ENCODE measurements at places on chromosomes 13 and 19.

DNA sequence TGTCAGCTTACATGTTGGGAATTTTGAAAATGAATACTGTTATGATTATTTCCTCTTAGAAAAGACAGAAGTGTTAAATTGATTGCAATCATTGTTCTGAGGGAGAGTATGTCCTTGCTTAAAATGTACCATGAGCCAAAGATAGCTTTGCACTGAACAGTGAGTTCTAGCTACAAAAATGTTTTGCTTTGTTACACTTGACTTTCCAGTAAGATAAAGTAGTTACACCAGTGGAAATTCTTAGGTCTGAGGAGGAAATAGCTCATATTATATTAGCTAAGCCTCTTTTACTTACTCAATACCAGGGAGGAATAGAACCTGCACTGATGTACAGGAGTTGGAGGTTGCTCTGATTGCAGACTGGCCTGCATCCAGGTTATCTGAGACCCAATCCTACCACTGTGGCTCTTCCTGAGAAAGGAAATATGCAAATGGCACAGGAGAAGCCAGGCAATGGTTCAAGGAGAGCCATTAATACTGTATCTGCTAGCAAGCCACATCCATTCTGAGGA is 53.0 kb upstream of the FBXL3 start:
- DNase-seq: no peak

DNA sequence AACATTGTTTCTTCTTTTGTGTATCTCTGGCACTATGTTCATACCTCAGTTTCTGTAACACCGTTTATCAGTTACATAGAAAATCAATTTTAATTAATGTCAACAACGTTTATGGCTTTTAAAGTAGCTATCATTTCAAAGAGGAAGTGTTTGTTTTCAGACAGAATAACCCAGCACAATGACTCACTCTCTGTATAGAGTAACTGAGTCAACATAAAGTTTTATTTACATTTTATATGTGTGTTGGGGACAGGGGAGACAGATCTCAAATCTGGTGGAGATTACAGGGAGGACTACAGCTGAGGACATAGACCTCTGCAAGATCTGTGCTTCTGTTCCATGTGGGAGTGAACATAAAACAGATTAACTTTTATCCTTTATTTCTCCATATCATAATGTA is 2590.1 kb downstream of the PCDH9 start:
- DNase-seq: no peak

DNA sequence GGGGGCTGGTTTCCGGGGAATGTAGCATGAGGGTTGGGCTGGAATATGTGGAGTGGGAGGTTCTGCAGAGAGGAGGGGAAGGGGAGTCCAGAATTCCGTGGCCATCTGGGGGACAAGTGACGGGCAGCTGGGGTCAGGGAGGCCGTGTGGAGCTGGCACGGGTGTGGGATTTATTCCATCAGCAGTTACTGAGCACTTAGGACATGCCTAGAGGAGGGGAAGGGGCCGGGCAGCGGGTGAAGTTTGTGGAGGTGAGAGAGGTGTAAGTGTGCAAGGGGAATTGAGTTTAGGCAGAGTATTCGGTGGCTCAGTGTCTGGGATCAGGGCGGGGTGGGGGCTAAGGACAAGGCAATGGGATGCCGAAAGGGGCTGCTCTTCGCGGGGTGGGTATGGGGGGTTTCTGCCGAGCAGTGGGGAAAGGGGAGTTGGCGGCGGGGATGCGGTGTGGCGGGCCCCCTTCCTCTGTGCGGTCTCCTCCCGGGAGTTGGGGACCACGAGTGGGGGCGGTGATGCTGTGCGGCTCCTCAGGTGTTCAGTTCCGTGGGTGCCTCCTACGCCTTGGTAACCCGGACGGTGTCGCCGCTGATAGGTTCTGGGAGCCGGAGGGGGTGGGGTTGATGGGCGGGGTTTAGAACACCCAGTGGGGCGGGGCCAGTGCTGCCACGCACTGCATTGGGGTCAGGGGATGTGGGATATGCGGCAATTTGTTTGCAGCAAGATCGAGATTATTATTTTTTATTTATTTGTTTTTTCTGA is 5.4 kb downstream of the CCDC61 start:
- DNase-seq: peak; percentile 48

DNA sequence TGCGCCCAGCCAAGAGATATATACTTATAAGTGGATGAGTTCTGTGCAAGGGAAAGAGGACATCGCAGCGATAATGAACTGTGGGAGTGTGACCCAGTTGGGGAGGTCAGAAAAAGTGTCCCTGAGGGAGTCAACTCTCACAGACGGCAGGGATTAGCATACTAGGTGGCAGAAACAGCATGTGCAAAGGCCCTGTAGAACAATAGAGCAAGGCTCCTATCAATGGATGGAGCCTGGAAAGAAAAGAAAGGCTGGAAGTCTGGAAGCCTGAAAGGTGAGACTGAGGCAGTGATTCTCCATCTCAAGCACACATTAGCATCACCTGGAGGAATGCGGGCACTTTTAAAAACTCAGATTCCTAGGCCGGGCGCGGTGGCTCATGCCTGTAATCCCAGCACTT is 21.4 kb upstream of the TNFSF14 start:
- no peak for DNase-seq

- no peak for DNase-seq
Measured at GRCh38 chr13:78660495-78660857, 1.5 kb upstream of the OBI1 start.

DNA sequence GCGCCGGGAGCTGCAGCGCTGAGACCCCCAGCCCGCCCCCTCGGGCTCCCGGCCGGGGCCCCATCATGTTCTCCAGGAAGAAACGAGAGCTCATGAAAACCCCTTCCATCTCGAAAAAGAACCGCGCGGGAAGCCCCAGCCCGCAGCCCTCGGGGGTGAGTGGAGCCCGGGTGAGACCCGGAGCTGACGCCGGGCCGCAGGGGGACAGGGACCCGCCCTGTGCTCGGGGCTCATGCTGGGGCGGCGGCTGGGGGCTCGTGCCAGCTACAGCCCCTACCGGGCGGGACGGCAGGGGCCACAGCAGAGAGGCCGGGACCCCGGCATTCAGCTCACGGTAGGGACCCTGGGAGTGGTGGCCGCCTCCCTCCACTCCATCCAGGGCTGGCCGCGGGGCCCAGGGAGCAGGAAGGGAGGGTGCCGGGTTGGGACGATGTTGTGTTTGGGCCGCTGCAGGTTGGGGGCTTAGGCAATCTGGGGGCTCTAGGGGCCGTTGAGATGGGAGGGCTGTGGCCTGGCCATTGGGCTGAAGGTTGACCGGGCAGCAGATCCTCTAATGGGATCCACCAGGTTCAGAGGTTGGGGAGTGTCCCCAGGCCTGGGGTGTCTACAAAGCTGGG is 482 bp downstream of the ARHGAP45 start:
- DNase-seq: peak; percentile 53

DNA sequence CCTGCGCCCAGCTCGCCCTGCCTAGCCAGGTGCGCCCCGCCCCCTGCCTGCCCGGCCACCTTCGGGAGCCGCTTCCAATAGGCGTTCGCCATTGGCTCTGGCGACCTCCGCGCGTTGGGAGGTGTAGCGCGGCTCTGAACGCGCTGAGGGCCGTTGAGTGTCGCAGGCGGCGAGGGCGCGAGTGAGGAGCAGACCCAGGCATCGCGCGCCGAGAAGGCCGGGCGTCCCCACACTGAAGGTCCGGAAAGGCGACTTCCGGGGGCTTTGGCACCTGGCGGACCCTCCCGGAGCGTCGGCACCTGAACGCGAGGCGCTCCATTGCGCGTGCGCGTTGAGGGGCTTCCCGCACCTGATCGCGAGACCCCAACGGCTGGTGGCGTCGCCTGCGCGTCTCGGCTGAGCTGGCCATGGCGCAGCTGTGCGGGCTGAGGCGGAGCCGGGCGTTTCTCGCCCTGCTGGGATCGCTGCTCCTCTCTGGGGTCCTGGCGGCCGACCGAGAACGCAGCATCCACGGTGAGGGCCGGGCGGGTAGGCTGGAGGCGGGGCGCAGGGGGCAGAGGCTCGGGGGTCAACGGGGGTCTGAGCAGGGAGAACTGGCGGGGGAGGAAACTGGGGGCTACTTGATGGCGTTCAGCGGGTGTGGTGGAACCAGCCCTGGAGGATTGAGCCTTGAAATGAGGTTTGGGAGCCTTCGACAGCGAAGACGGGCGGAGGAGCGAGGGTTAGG is at the start of gene SPINT2:
Gene SPINT2, plus strand, starts transcription at position 88 of the 727 bp plus-strand sequence. Its CDS starts 320 bp downstream, at position 408.
- DNase-seq: no peak

DNA sequence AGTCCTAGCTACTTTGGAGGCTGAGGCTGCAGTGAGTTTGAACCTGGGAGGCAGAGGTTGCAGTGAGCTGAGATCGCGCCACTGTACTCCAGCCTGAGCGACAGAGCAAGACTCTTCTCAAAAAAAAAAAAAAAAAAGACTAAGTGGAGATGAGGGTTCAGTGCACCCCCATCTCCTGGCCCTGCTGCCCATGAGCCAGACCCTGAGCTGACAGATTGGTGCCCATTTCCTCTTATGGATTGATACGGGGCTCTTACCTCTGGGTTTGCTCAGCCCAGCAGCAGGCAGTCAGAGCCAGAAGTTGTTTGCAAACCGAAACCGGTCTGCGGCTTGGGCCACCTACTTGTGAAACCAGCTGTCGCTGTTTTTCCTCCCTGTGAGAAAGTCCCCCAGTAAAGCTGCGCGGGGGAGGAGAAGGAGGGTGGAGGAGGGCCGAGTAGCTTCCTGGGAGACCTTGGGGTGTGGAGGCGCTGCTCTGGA is 36.9 kb downstream of the ARRDC2 start:
- DNase-seq: peak; percentile 84

DNA sequence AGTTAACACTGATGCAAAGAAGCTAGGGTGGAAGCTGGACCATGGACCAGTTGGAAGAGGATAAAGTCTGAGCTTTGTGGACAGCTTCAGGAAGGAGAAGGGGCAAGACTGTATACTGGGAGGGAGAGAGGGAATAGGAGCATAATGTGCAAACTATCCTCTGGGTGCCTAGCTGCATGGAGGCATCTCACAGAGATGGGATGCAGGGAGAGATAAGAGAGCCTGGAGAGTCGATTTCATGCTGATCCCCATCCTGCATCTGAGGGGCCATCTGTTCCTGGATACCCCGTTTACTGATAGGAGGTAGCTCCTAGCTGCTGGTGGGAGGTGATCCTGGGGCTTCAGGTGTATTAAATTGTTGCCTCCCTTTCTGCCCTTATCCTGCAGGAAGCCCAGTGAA is 8.8 kb downstream of the CYP4F3 start:
- no peak for DNase-seq

DNA sequence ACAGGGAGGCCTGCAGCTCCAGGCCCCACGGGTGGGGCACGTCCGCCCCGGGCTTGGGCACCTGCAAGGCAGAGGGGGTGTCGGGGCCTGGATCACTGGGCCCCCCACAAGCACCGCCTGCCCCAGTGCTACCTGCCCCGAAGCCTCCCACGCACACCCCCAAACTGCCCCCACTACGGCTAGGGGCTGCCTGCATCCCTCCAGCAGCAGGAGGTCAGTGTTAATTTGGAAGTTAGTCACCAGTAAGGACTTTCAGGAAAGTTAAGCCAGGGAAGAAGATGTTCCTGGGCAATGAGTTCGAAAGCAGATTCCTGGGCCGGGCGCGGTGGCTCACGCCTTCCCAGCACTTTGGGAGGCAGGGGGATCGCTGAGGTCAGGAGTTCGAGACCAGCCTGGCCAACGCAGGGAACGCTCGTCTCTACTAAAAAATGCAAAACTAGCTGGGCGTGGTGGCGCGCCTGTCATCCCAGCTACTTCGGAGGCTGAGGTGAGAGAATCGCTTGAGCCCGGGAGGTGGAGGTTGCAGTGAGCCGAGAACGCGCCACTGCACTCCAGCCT is 5.5 kb downstream of the PEAK3 start:
- DNase-seq: no peak

- no peak for DNase-seq
Measured at GRCh38 chr13:111031531-111031961, 83.6 kb upstream of the ARHGEF7 start.

GRCh38 chr19:40517248-40517647 is 50.4 kb downstream of the SPTBN4 start:
- no peak for DNase-seq

GRCh38 chr13:30998136-30999088 is 66.0 kb downstream of the TEX26 start:
- no peak for DNase-seq

DNA sequence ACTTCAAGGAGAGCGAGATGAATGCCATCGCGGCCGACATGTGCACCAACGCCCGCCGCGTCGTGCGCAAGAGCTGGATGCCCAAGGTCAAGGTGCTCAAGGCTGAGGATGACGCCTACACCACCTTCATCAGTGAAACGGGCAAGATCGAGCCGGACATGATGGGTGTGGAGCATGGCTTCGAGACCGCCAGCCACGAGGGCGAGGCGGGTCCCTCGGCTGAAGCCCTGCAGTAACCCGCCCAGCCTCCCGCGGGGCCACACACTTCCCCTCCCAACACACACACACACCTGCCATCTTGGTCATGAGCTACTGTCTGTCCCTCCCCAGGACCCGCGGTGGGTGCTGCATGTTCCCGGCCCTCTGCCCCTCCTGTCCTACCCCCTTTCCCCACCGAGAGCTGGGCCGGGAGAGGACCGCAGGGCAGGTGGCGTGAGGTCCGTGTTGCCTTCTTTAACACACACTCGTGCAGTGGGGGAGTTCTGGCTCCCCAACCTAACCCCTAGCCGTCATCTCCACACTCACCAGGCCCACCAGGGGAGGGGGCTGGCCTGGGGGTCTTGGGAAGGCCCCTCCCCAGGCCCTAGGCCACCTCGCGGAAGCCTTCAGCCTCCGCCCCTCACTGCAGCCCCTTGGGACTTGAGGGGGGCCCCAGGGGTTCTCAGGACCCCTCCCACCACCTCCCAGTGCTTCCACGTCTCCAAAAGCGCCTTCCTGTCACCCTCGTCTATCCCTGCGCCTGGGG is 11.8 kb downstream of the STX10 start:
- no peak for DNase-seq

DNA sequence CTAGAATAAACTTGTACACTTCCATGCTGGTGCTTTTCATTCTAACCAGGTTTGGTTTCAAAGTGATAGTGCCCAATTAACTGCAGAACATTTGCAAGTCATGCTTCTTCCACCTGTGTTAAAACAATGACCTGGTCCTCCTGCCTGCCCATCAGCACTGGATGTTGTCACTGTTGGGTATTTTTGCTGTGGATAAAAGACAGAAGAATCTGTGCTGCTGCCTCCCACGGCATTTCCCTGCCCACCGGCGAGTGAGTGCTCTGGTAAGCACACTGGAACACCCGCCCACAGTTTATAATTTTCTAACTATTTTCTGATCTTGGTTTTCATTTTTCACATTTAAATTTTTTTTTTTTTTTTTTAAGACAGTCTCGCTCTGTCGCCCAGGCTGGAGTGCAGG is 2.3 kb upstream of the AKAP8 start:
- DNase-seq: no peak

- no peak for DNase-seq
Measured at GRCh38 chr19:43599635-43600295, 3.4 kb downstream of the ZNF576 start.

GRCh38 chr13:33125821-33126570 is 109.8 kb downstream of the KL start:
- DNase-seq: no peak

- DNase-seq: no peak
Measured at GRCh38 chr19:10878253-10878652, 6.9 kb downstream of the CARM1 start.

Measured in stimulated activated CD4-positive, alpha-beta T cell treated with anti-CD3 and anti-CD28 coated beads, Interleukin-12 subunit alpha, Interleukin-12 subunit beta, amount 100 ng/mL, for 48 hours (primary cell).